ENCODE measurements at places on chromosomes 16 and 17. TPM values are rescaled to one million over a fixed set of nuclear protein-coding genes. Genes with fewer than 3 reads are reported as not detected.

Gene DHRS7C
- total RNA-seq, result not detected

Gene TBC1D3H
- not detected for total RNA-seq

Gene KRTAP9-4
- not detected for total RNA-seq

Gene BEAN1
- total RNA-seq, result 4.4 TPM

Gene IKZF3
- total RNA-seq, result not detected

Gene EPOP
- total RNA-seq, result 14.1 TPM

Gene CLDN7
- 0.65 TPM for total RNA-seq

Gene KCNJ2
- 0.15 TPM for total RNA-seq

Gene CHST4
- 0.08 TPM for total RNA-seq

Gene GALR2
- total RNA-seq, result 0.22 TPM

Gene EME1
- 15.7 TPM for total RNA-seq

Gene CES5A
- total RNA-seq, result not detected

Gene ACSM5
- not detected for total RNA-seq

Gene ZG16
- not detected for total RNA-seq

Gene LIG3
- 17.8 TPM for total RNA-seq

Gene NLRC3
- total RNA-seq, result not detected

Gene PLA2G10
- total RNA-seq, result not detected

Gene KRTAP2-1
- total RNA-seq, result not detected

Gene NPEPPS
- total RNA-seq, result 72.6 TPM

Gene RBFOX1
- total RNA-seq, result not detected

Gene SOX15
- total RNA-seq, result 0.36 TPM

Gene SCARF1
- 0.16 TPM for total RNA-seq

Gene TMEM114
- total RNA-seq, result not detected

Gene CDH5
- 0.28 TPM for total RNA-seq

Gene KRT27
- total RNA-seq, result not detected

Gene BICDL2
- not detected for total RNA-seq

Gene CD300A
- total RNA-seq, result 0.07 TPM

Gene GPR139
- total RNA-seq, result not detected

Gene SLC13A2
- total RNA-seq, result 0.06 TPM

Gene C16orf95
- 3.8 TPM for total RNA-seq

Gene TXNL4B
- 22.4 TPM for total RNA-seq
